ENCODE measurements at places on chromosomes 1 and 21.

DNA sequence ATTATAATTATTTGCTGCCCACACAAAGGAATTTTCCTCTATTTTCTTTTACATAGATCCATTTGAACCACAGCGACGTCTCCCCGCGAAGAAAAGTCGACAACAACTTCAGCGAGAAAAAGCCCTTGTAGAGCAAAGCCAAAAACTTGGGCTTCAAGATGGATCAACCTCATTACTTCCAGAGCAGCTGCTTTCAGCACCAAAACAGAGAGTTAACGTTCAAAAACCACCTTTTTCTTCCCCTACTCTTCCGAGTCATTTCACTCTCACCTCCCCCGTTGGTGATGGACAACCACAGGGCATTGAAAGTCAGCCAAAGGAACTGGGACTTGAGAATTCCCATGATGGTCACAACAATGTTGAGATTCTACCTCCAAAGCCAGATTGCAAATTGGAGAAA lies 7.2 kb downstream of the GORAB start:
- DNase-seq, result no peak

- DNase-seq, result no peak
These were observed 1446.8 kb downstream of the NCAM2 start for GRCh38 chr21:22444990-22445389.

- no peak for DNase-seq
These were observed 221.5 kb upstream of the SGIP1 start for GRCh38 chr1:66312271-66312990.

- DNase-seq, result no peak
These were observed 10.6 kb upstream of the COL6A1 start for GRCh38 chr21:45970674-45971615.

DNA sequence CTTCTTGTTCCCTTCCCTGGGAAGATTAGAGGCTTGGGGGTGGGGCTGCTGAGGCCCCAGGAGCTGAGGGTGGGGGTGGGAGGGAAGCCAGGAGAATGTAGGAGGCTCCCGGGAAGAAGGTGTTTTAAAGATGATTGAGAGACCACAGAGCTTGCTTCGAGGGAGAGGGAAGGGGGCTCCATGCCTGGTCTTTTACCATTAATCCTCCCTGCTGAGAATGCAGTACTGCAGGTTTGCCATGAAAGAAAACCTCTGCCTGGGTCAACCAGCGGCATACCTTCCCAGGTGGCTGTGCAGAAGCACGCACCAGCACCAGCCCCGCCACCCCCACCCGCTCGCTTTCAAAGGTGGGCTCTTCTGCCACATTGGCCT lies 15.4 kb downstream of the ABCA4 start:
- no peak for DNase-seq

GRCh38 chr1:6434186-6434585 lies 9.6 kb downstream of the ESPN start:
- no peak for DNase-seq

DNA sequence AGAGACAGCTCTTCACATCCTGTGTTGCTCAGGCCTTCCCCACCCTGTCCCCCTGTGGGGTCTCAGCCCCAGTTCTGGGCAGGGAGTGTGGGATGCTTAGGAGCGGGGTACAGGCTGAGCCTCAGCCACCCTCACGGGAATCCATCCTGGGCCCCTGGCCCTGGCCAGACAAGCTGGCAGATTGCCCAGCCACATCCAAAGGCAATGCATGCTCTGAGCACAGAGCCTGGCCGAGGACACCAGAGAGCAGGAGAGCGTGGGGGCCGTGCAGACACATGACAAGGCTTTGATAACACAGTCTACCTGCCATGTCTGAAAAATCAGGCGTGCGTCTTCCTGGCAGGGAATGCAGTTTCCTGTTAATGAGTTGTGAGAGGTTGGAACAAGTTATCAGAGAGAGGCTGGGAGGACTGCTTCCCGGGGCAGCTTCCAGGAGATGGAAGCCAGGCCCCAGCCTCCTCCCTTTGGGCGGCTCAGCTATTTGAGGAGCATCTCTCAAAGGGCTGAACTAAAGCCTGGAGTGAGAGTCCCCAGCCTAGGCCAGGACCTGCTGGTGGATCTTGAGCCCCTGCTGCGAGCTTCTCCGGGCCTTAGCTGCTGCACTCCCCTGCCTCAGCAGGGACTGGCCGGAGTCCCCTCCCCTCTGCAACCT lies 72.2 kb upstream of the SELENON start:
- DNase-seq, result no peak

DNA sequence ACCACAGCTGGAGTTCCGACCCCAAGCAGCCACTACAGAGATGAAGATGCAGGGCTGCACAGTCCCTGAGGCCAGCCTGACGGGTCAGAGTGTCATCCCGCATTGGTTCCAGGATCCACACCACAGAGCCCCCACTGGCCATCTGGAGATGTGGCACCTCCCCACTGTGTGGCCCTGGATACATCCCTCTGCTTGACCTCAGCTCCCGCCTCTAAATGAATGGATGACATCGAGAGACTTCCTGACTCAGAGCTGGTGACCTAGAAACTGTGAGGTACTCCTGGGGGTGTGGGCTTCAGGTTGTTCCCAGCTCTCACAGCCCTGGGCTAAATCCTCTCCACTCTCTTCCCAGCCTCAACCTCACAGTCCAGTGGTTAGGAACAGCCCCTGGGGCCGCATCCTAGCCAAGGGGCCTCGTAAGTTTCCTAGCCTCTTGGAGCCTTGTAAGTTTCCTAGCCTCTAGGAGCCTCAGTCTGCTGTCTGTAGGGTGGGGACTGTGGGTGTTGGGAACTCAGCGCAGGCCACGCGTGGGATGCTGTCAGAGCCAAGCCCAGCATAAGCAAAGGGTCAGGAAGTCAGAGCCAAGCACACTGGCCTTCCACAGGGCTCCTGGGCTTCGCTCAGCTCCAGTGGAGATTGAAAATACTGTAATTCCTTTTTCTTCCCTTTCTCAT lies 87.5 kb upstream of the RUNX3 start:
- no peak for DNase-seq

GRCh38 chr21:31526040-31526439 lies 133.5 kb upstream of the SOD1 start:
- DNase-seq, result no peak

GRCh38 chr1:207883104-207883651 lies 27.7 kb downstream of the CD34 start:
- DNase-seq, result no peak

GRCh38 chr1:184158896-184159681 lies 107.6 kb downstream of the TSEN15 start:
- no peak for DNase-seq

- no peak for DNase-seq
These were observed 3.7 kb downstream of the RSPO1 start for GRCh38 chr1:37631036-37631435.

GRCh38 chr1:66695116-66695515 lies 57.1 kb upstream of the DYNLT5 start:
- DNase-seq, result no peak

- DNase-seq, result no peak
These were observed 288.0 kb upstream of the KAZN start for GRCh38 chr1:14310476-14310875.

- DNase-seq, result no peak
These were observed 169.4 kb downstream of the ACTL8 start for GRCh38 chr1:17924578-17924977.
